Dermis microvascular lymphatic vessel endothelial cell (primary cell): ENCODE measurements at places on chromosomes 2 and 18. TPM values are rescaled to one million over a fixed set of nuclear protein-coding genes. Genes with fewer than 3 reads are reported as not detected.

The PNPT1 gene
- total RNA-seq: 16.0 and 16.2 TPM in 2 replicates

- no peak for DNase-seq
Measured at GRCh38 chr18:67926929-67927864, 410.7 kb upstream of the DSEL start.

- DNase-seq: no peak
Measured at GRCh38 chr2:189933041-189933440, 129.5 kb downstream of the MSTN start.

GRCh38 chr18:36947820-36948348 is 119.0 kb downstream of the KIAA1328 start:
- no peak for DNase-seq

GRCh38 chr2:230751062-230751461 is 38.4 kb downstream of the CAB39 start:
- DNase-seq: peak; percentile 52

DNA sequence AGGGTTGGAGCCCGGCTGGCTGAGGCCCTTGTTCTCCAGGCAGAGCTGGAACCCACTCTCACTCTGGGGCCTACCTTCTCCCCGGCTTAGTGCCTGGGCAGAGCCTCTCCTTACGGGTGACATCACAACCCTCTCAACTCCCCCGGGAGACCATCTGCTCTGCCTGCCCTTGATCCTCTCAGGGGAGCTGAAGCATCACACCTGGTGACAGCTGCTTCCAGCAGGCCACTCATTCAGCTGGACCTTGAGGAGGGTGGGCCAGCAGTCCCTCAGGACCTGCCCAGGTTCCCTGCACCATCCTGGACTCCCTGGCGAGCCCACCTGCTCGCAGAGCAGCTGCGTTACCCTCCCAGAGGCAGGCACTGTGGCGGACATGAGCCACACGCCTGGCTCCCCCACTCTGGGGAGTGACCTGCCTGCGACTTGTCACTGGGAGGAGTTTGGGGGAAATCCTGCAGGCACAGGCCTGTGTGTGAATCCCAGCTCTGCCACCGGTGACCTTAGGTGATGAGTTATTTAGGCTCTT is 13.1 kb downstream of the HS6ST1 start:
- no peak for DNase-seq

GRCh38 chr18:3648641-3649040 is 198.7 kb downstream of the TGIF1 start:
- DNase-seq: no peak

DNA sequence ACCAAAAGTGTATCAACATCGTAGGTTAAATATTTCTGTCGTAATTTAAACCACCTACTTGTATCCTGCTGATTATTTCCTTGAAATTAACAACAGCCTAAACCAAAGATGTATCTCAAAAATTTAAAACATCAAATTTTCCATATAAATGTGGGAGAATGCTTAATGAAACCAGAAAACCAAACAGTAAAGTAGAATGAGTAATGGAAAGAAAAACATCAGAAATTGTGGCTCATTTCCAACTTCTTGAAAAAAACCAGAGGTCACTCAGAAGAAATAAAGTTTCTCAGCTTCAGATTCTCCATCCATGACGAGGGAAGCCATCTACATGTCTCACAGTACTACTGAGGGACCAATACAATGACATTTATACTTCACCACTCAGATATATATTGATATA is 296.5 kb downstream of the NOL4 start:
- DNase-seq: no peak

The GGCX gene
- 27.3 and 40.0 TPM in 2 replicates for total RNA-seq

DNA sequence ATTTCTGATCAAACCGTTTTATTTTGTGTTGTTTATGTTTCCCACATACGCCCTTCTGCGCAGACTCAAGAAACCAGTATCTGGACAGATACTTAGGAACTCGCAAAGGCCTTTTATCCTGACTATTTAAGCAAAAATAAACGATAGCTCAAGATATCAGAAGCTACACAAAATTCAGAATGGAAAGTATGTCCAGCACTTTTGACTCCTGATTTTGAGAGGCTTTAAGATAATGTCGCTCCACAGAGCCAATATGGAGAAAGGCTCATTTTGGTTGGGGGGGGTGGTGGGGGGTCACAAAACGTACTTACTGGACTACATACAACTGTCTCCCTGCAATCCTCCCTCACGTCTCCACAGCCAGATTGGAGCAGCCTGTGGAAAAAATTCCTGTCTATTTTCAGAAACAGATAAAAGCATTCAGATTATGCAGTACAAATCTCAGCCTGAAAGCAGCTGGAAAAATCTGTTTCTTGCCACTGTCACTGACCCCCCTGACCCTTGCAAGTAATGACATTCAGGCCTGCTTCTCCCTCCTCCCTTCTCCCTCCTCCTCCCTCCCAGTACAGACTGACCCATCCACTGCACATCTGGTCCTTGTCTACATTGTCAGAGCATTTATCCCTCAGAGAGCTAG is 34.9 kb upstream of the LCLAT1 start:
- DNase-seq: no peak

DNA sequence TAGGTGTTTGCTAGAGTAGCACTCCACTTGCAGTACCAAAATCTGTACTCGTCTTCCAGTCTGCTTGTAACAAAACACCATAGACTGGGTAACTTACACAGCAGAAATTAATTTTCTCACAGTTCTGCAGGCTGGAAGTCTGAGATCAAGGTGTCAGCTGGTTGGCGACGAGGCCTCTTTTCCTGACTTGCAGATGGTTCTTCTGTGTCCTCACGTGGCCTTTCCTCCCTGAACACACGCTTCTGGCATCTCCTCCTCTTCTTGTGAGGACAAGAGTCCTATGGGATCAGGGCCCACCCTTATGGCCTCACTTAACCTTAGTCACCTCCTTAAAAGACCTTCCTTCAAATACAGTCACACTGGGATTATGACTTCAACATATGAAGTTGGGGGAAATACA is 493.5 kb upstream of the MYT1L start:
- no peak for DNase-seq

The STEAP3 gene
- total RNA-seq: 7.7 and 7.8 TPM in 2 replicates

- no peak for DNase-seq
Measured at GRCh38 chr18:51716277-51716676, 518.8 kb upstream of the MEX3C start.

The AMER3 gene
- not detected in 2 replicates for total RNA-seq

The ASB18 gene
- total RNA-seq: not detected in 2 replicates

- no peak for DNase-seq
Measured at GRCh38 chr18:34219651-34220050, 5.1 kb downstream of the NOL4 start.

- DNase-seq: no peak
Measured at GRCh38 chr2:12457831-12458230, 258.9 kb upstream of the TRIB2 start.

The ICOS gene
- under 0.01 TPM in 1 of 2 replicates, not detected in the other for total RNA-seq
